ENCODE measurements at places on chromosomes 7 and 10. TPM values are rescaled to one million over a fixed set of nuclear protein-coding genes. Genes with fewer than 3 reads are reported as not detected.

GRCh38 chr7:155758348-155758747 is 53.9 kb downstream of the SHH start:
- DNase-seq: no peak

DNA sequence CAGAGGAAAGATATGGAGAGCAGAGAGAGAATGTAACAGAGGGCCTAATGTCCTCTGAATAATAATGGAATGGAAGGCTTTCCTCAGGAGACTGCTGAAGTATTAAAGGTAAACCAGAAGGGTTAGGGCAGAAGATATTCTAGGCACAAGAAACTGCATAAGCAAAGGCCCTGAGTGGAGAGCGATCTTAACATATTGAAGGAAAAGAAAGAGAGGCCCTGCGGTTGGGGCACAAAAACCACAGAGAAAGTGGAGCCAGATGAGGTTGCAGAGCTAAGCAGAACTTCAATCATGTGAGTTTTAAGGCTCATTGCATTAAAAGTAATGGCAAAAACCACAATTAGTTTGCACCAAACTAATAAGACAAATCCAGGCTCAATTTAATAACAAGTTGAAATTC is 115.8 kb upstream of the VSTM2A start:
- DNase-seq: no peak

GRCh38 chr7:22143491-22143890 is 197.8 kb upstream of the CDCA7L start:
- DNase-seq: no peak

The CDK14 gene
- 5.3 TPM for total RNA-seq

DNA sequence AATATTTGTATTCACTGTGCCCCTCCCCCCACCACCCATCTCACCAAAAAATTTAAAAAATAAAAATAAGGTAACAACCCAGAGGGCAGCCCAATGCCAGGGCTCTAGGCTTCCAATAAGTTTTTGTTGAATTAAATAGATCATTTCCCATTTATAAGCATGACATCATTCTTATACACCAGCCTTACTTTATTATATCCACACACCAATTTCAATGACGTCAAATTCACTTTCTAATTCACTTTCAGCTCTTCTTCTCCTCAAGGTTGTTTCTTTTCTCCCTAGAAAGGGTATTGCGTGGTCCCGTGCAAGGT is 1.2 kb upstream of the DKK1 start:
- no peak for DNase-seq

The MNX1 gene
- total RNA-seq: 2.1 TPM

GRCh38 chr10:131811630-131812403 is 89.0 kb upstream of the PPP2R2D start:
- no peak for DNase-seq
